ENCODE measurements at places on chromosomes 5 and 9.

DNA sequence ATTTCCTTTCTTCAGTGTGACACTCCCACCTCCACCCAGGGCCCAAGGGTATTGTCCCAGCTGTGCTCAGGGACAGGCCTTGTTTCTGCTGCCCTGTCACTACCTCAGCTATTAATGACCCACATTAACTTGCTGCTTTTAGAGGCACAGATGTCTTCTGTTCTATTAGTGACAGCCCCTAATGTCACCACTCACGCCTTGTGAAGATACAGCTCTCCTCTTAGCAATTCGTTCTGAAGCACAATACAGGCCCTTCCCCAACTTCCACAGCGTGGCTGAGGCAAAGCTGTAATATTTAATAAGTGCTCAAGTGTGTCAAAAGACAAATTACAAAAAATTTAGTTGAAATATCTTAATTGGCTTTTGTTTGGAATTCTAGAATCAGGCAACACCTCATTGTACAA, 44.7 kb upstream of the HMGCS1 start:
- no peak for DNase-seq

- DNase-seq, result peak; percentile 47
Measured at GRCh38 chr9:70639853-70640814, 225.7 kb upstream of the KLF9 start.

GRCh38 chr9:115781070-115781736, 372.4 kb upstream of the PAPPA start:
- no peak for DNase-seq

GRCh38 chr5:170104299-170104698, 1.4 kb upstream of the FOXI1 start:
- no peak for DNase-seq

- DNase-seq, result no peak
Measured at GRCh38 chr9:71697882-71698281, 70.4 kb downstream of the CEMIP2 start.

- peak; percentile 62 for DNase-seq
Measured at GRCh38 chr9:32251539-32251938, 132.9 kb upstream of the ACO1 start.

DNA sequence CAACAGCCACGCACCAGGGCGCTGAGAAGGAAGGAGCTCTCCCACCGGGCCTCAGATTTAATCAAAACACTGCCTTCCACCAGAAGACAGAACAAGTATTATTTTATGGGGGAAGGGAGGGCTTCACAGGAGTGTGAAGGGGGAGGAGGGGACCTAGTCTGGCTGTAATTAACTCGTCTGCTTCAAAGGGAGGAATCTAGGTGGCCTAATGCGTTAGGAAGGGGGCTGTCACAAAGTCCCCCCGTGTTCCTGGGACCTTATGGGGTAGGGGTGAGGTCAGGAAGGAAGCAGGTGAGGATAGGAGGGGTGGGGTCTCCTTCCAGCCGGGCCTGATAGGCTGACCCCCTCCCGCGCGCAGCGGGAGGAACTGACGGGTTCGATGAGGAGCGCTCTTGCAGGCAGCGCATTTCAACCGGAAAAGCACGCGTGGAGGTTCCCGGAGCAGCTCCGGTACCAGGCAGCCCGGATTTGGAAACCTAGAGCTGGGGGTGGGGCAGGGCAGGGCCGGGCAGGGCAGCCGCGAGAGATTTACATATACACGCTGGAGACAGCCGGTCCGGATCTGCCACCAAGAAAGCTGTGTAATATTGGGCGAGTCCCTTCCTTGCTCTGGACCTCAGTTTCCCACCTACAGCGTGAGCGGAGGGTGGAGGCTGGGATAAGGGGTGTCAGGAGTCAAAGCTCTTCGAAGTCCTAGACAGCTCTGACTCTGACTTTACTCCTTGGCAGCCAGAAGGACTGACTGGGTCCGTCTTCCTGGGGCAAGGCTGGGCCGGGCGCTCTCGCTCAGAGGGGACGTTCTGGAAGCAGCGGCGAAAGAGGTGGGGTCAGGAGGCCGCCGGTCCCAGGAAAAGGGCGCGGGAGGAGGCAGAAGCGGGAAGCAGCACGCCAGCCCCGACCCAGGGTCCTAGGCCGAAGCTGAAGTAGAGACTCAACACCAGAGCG, 1.8 kb downstream of the SHB start:
- no peak for DNase-seq

DNA sequence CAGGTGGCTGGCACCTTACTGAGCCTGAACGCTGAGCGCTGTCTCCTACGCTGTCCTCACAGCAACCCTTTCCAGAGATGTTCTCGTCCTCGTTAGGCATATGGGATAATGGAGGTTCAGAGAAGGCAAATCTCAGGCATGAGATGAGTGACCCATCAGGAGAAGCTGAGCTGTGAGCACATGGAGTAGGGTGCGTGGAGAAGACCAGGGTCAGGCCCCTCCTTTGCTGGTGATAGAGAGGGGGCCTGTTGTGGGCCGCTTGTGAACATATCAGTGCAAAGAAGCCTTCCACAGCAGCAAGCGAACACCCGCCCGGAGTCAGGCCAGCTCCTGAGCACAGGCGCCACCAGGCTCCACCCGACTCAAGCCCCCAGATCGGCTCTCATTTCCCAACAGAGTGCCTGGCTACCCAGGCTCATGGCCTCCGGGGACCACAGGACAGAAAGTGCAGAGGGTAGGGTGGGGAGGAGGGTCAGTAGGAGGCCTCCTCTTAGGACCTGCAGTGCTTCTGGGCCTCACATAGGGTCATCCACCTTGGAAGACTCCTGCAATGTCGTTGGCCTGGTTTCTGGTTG, 15.0 kb upstream of the TIFAB start:
- DNase-seq, result no peak

DNA sequence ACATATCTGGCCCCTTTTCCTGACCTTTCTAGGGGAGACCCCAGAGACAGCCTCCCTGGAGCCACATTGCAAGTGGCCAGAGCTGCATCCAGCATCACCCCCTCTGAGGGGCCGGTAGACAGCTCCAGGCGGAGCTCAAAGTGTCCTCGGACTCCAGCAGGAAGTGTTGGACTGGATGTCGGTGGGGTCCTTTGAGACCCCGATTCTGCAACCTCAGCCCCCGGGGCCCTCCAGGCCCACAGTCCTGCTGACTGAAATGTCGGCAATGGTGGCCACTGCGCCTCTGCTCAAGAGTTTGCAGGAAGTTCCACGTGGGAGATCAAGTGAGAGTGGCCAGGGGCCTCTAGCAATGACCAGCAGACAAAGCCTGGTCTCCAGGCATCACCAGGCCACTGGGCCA, 115.9 kb upstream of the FOXD4L5 start:
- no peak for DNase-seq

GRCh38 chr9:3647652-3648051, 121.9 kb upstream of the RFX3 start:
- no peak for DNase-seq

GRCh38 chr9:85594316-85594715, 147.4 kb downstream of the AGTPBP1 start:
- DNase-seq, result no peak

- no peak for DNase-seq
Measured at GRCh38 chr5:180689071-180689694, 39.8 kb upstream of the FLT4 start.

GRCh38 chr9:74115976-74116375, 381.2 kb upstream of the RORB start:
- DNase-seq, result no peak

DNA sequence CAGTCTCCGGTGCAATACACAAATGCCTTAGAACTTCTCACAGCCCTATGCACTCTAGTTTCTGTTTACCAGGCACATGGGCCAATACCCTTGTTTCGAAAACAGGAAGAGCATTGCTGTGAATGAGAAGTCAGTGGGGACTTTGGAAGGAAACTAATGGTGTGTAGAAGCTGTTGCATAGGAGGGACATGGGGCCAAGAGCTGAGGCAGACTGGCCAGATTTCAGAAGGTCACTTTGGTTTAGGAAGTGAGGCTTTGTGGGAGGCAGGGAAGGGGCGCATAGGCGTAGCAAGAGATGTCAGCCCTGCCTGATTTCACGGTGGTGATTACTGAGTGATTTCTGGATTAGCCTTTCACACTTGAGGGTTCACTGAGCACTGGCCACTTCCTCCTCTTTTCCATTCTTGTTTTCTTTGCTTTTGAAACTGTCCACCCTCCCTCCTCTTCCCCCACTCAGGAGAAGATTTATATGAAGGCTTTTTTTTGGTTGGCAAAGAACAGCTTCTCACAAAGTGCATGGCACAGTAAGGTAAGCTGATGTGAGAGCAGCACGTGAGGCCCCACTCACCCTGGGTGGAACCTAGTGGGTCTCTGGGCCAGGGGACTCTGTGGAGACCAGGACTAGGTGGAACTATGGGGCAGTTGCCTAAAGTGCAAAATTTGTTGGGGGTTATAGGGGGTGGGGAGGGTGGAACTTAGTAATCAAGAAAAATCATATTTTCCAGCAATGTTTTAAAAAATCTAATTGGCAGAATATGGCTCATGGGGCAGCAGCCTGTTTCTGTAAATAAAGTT, 6.1 kb upstream of the TMEM252 start:
- DNase-seq, result no peak
